ENCODE measurements at places on chromosomes 2 and 18. TPM values are rescaled to one million over a fixed set of nuclear protein-coding genes. Genes with fewer than 3 reads are reported as not detected.

Gene ARL5A
- 27.7 TPM for total RNA-seq

Gene LIMS3
- total RNA-seq, result 1.6 TPM

Gene AP1S3
- total RNA-seq, result 1.6 TPM

Gene CAPN13
- not detected for total RNA-seq

Gene REG1B
- not detected for total RNA-seq

Gene SELENOI
- 11.0 TPM for total RNA-seq

Gene MAB21L4
- total RNA-seq, result not detected

Gene TXNDC2
- 0.16 TPM for total RNA-seq

Gene ZBTB14
- total RNA-seq, result 6.6 TPM

Gene RTP5
- not detected for total RNA-seq

Gene UGP2
- total RNA-seq, result 78.3 TPM

Gene GTF3C2
- total RNA-seq, result 13.7 TPM

Gene RAB3GAP1
- 74.7 TPM for total RNA-seq

Gene RESP18
- total RNA-seq, result not detected

Gene GPR155
- 1.7 TPM for total RNA-seq

Gene C2orf66
- under 0.01 TPM for total RNA-seq

Gene AKAIN1
- total RNA-seq, result not detected

Gene ZBTB7C
- total RNA-seq, result under 0.01 TPM

Gene CFAP65
- under 0.01 TPM for total RNA-seq

Gene LTBP1
- total RNA-seq, result 836 TPM

Gene ASXL3
- 0.69 TPM for total RNA-seq

Gene ZNF385B
- not detected for total RNA-seq

Gene TWSG1
- 471 TPM for total RNA-seq

Gene HOXD12
- total RNA-seq, result not detected

All from bronchial smooth muscle cell (primary cell).